ENCODE measurements at places on chromosomes 16 and 17.

DNA sequence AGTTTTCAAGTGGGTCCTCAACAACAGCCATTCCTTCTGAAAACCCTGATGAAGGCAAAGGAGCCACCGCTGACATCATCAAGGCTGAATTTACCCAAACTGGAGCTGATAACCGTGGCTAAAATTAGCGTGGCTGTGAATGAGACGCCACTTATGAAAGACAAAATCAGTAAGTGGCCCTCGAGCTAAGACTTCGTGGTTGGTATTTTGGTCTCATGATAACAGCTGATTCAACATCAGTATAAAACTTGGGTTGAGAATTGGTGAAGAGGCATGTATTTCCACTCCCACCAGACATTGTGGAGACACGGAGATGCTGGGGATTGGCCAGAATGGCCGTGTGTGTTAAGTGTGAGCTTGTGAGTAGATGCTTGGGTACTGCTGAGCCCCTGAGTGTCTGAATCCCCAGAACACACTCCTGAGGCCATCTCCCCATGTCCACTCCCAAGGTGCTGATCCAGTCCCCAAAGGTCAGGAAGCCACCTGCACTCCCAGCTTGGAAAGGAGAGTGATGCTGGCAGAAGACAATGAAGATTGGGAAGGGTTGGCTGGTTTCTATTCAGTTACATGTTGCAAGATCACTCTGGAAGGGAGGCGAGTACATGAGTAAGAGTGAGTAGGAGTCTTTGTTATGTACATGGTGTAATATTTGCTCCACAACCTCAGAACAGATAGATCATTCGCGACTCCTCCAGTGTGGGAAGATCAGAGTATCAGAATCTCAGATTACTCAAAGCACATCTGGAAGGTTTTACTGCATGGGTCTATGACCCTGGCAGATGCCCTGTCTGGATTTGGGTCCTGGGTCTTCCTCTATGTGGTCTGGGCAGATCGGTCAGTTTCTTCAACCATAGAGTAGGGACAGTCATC lies 207.7 kb downstream of the HS3ST3A1 start:
- DNase-seq, result no peak

DNA sequence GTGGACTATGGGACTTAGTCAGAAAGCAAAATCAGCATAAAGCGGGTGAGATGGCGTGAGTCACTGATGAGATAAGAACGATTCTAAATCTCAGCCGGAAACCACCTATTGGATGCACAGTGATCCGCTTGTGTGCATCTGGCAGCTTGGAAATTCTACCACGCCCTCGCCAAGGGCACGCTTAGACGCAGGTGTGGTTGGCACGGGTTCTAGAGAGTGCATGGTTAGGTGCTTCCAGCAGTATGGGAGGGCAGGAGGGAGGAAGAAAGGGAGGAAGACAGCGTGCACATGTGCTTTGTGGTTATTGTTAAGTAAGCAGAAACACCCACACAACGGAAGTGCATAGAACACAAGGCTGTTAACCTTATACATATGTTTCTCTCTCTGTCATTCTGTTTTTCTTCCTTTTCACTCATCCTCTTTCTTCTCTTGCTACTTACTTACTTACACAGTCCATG lies 374.0 kb upstream of the ASIC2 start:
- DNase-seq, result no peak

DNA sequence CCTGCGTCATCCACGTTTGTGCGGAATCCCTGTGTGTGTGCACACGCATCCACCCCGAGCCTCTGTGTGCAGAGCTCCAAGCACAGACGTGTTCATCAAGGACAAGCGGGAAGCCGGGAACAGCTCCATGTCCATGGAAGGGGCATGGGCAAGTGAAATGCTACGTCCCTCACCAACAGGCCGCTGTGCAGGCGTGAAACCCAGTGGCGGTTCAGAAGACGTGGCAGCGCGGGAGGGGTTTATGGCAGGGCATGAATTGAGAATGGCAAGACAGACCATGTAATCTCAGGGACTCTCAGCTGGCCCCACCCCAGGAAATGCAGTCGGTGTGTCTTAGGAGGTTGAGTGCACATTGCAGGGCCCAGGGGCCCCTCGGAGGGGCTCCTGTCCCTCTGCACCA lies 52.7 kb downstream of the TBC1D16 start:
- no peak for DNase-seq

DNA sequence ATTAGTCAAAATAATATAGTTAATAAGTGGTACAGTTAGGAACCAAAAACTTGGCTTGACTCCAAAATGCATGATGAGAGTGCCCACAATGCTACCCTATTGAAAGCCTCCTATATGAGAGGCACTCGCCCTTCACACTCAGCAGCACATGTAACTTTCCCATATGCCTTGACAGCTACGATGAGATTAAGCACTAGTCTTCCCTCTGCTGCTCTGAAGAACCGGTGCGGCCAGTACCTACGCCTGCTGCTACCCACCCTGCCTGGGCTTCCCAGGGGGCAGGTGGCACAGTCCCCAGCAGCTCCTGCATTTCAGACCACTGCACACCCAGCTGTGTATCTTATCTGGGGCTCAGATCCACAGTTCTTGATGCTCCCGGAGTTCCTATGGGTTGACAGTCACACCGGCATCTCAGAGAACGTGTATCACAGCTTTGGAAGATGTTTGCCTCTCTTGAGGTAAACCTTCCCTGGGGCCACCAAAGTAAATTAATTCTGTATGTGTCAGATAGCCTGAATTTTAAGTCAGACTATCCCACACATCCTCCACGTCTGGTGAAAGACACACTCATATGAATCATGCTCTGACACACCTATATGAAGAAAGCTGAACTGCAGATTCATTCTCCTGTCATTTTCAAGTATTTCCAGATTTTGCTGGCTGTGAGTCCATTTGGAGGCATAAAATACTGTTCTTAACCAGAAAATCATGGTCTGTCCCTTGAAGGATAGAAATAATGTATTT lies 77.8 kb downstream of the MYH10 start:
- no peak for DNase-seq

DNA sequence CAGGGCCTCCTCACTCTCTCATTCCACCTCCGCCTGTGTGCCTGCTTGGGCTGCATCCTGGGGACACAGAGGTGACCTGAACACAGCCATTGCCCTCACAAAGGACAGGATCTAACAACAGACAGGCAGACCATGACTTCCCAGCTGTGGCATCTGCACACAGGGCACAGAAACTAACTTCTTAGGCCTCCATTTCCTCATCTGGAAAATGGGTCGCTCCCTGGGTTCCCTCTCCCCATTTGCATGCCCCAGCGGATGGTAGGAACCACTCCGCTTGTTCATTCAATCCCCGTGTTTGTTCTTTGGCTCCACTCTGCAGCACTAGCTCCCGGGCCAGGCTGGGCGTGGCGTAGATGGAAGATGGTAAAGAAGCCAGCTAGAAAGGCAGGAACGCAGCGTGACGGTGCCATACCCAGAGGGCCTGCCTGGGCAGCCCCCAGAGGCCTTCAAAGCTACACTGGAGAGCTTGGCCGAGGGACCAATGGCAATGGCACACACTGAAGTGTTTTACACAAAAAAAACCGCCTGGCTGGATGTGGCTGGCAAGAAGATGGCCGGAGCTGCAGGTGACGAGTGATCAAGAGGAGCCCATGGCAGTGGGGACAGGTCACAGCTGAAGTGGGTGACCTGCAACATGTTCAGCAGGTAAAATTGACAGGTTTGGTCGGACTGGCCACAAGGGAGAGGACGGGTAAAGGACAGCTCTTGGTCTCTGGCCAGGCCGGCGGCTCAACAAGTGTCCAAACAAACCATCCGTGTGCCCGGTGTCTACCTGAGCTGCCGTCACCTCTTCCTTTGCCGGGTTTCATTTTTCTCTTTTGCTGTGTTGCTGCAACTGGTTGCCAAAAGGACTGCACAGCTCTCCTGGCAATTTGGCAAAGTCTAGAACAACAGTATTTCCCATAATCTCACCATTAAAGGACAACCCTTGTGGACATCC lies 66.9 kb downstream of the SOCS1 start:
- no peak for DNase-seq

GRCh38 chr17:37885136-37885535 lies 39.1 kb upstream of the TBC1D3K start:
- no peak for DNase-seq

DNA sequence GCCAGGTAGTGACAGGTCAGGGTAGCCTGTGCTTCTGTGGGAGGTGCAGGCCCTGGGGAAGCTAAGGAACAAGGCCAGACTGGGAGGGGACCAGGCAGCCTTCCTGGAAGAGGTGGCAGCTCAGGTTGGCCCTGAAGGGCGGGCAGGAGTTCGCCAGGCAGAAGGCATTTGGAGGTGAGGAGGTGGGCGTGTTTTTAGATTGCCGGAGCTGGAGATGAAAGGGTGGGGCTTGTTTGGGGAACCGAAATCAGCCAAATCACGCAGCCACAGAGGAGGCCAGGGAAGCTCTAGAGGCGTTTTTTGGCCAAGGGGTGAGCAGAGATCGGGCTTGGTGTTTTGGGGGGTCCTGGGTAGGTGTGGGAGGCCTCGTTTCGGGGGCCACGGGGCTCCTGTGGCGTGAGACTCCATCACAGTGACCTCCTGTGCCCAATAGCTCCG lies 7.6 kb downstream of the ADCY7 start:
- DNase-seq, result no peak

- DNase-seq, result no peak
These were observed 3.5 kb upstream of the RRAD start for GRCh38 chr16:66928702-66929388.

- DNase-seq, result no peak
These were observed 2.5 kb downstream of the HS3ST2 start for GRCh38 chr16:22816475-22816874.

DNA sequence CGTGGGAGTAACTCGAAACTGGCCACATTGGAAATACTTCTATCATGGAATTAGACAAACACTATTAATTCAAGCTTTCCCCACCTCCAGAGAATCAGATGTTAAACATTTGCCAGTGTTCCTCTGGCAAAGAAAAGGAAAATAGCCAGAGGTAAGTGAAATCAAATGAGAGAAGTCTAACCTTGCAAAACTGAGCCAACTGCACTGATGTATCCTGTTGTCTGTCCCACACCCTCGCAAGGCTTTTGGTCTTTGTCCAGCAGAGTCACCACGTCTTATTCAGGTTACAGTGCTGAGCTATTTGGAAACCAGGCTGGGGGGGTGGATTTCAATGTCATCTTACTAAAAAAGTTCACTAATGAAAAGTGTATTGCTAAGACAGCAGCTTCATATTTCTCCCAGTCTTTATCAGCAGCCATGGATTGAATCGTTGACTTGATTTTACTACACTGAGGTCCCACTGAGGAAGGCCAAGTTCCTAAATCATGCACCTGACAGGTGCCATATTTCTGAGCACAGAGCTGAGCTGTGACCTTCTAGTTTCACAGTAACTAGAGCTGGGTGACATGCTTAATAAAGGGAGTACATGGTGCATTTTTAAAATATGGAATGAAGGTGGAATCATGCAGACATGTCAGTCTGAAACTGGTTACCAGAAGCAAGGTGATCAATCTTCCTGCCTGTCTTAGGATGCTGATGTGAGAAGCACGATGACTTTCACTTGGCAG lies 85.2 kb upstream of the HSBP1 start:
- no peak for DNase-seq

GRCh38 chr17:1648173-1648962 lies 1.3 kb downstream of the RILP start:
- no peak for DNase-seq

GRCh38 chr17:62662855-62663254 lies 35.4 kb downstream of the MRC2 start:
- no peak for DNase-seq

DNA sequence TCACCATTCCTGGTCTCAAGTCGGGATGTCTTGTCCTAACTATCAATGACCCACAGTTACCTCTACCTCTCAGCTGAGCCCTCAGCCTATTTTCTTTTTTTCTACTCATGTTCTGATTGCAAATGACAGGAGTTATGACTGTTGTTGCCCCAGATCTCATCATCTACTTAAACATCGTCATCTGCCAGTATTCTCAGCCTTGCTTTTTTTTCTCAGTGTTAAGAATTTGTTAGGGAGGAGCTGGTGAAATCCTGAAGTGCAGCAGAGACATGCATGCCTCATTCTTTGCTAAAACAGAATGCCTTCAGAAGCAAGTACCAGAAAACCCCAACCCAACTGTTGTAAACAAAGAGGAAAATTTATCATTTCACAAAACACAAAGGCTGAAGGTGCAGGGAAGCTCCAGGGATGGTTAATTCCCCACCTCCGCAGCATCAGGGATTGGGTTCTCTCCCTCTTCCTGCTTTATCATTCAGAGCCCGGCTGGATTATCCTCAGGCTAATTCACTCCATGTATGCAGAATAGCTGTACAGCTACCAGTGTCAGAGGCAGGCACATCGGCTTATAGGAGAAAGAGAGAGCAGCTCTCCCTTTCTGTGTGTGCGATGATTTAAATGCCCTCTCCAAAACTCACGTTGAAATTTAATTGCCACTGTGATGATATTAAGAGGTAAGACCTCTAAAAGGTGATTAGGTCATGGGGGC lies 540.8 kb upstream of the HSBP1 start:
- no peak for DNase-seq

DNA sequence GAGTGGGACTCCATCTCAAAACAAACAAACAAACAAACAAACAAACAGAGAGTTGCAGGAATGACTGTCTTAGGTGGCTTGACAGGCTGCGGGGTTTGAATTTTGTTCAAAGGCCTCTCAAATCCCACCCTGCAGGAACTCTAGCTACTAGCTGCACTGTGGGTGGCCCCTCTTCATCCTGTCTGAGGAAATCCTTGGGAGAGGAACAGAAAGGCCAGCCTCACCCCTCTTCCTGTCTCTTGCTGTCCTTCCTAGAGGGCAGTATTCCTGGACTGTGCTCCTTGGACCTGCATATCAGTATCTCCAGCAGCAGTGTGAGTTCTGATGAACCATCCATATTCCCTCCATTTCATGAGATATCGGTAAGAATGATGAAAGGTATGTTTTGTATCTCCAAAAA lies 2.0 kb upstream of the CCDC92B start:
- DNase-seq, result no peak

GRCh38 chr17:50279639-50280038 lies 5.4 kb downstream of the TMEM92 start:
- DNase-seq, result no peak

All from posterior cingulate gyrus (tissue), 11 donors.